ENCODE measurements at places on chromosomes 4 and X.
A peak's percentile ranks its signal among the peaks of the same experiment; 100 is the strongest.

DNA sequence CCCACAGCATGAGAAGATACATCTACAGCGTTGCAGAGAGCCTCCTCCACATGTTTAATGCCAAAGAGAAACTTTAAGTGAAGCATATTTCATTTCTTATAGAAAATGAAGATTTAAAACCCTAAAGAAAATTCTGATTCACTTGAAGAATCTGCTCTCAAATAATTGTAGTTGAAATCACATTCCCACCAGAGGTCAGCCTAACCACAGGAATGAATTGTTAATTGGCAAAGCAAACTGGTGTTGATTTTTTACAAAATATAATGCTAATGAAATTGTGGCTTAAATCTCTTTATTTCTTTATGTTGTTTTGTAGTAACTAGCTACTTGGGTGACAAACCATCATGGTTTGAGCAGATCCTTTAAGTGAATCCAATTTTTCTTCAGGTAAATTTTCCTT lies 31.1 kb upstream of the WDR17 start:
- no peak for DNase-seq

DNA sequence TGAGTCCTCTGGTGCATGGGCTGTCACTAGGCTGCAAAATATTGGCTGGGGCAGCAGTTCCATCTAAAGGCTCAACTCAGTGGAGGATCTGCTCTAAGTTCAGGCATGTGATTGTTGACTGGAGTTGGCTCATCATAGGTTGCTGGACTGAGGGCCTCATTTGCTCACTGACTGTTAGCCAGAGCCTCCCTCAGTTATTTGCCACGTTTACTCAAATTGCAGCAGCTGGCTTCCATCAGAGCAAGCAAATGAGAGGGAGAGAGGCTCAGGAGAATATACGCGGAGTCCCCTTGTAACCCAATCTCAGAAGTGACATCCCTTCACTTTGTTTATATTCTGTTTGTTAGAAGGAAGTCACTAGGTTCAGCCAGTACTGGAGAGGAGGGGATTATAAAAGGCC lies 54.1 kb downstream of the BMP3 start:
- DNase-seq, result no peak

DNA sequence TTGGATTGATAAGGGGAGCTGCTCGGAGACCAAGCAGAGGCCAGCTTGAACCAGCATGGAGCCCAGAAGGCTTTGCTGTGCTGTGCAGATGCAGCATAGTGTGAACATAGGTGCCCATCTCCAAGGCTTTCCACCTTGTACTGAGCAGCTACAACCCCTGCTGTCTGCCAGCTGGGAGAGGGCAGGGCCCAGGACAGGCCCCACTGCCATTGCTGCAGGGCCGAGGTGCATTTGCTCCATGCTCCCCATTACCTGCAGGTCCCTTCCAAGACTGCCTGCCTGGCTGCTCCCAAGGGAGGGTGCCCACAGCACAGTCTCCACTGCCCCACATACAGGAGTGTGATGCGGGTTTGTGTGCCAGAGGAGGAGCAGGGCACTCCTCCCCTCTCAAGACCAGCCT lies 1016.0 kb upstream of the INTU start:
- no peak for DNase-seq

DNA sequence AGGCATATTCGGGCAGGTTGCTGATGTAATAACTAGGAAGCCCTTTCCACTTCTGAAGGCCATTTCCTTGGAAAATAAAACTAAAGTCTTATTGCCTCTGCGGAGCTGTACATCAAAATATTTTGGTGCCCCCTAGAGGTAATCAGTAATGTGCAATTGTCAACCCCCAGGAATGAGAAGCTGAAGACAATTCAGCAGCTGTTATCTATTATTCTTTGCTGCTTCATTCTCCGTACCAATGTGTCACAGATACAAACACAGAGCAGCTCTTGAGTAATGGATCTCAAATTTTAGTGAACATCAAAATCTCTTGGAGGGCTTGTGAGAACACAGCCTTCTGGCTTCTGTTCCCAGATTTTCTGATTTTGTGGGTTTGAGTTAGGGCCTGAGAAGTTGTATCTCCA lies 3.5 kb upstream of the SLIT2 start:
- DNase-seq, result no peak

- no peak for DNase-seq
Measured at GRCh38 chr4:52477191-52477780, 181.8 kb downstream of the USP46 start.

DNA sequence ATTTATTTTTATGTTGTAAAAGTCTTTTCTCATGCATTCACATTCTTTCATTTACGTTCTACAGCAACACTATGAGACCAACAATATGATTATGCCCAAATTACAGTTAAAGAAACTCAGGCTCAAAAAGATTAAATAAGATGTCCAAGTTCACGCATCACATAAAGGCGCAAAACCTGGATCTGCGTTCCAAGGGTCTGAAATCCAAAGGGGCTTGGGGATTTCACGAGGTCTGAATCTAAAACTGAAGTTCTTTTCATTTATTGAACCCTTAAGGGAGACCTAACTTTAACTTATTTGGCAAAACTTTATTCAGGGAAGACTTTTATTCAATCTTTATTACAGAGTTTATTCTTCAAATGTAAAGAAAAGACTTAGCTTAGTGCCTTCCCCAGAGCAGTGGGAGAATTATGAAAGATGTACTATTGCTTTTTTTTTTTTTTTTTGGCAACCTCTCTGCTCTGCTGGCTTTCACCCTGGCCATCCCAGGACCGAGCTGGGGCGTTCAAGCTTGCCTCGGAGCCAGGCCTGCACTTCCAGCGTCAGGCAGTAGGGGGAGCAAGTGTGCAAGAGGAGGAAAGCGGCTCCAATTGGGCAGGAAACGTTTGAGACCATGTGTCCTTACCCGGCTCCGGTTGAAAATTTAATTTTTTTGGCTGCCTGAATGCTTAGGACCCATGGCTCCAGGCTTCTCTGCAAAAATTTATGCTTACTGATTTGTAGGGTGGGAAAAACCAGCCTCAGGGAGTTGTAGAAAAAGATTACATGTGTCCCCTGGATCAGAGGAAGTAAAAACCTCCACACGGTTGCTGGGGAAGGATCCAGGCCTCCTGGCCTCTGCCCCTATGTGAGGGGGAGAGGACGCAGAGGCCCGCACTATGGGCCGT lies 344.3 kb upstream of the KLF3 start:
- peak; percentile 84 for DNase-seq

DNA sequence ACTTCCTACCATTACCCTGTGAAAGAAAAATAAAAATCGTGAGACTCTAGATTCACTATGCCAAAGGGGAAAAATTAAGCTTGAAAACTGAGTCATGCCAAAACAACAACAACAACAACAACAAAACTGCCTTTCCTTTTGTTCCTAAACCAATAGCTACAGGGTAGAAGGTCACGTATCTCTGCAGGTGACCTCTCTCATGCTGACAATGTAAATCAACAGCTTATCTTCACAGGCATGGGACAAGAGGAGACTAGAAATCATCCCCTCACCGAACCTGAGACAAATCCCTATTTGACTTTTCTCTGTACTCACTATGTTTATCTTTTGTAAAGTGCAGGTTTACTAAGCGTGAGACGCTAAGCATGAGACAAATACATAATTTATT lies 20.5 kb upstream of the AADAT start:
- DNase-seq, result no peak

GRCh38 chr4:155007660-155008176 lies 200.7 kb upstream of the NPY2R start:
- DNase-seq, result no peak

DNA sequence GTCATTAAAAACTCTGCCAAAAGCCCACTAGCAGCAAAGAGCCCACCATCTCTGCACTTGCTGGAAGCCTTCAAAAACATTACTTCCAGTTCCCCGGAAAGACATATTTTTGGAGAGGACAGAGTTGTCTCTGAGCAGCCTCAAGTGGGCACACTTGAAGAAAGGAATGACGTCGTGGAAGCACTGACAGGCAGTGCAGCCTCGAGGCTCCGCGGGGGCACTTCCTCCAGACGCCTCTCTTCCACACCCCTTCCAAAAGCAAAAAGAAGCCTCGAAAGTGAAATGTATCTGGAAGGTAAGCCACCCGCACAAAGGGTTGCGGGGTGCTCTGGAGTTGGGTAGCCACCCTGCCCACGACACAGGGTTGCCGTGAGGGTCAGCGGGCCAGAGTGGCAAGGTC lies 25.9 kb downstream of the OFD1 start:
- DNase-seq, result no peak

- DNase-seq, result no peak
Measured at GRCh38 chr4:142379277-142380051, 466.6 kb downstream of the INPP4B start.

DNA sequence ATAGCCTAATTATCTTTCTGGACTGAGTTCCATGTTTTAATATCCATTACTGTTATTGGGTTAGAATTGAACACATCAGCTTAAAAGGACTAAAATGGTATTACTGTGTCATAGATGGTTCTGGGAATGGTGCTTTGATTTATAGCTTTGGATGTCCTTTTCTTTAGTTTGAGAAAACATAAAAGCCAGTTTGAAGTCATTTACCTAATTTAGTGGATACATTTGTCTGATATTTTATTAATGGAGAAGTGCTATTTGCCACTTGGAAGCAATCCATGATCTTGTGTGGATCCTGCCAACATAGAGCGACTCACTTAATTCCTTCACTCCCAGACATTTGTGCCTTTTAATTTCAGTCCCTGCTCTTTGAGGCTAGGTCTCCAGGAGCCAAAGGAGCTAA lies 212.4 kb upstream of the PACRGL start:
- no peak for DNase-seq

DNA sequence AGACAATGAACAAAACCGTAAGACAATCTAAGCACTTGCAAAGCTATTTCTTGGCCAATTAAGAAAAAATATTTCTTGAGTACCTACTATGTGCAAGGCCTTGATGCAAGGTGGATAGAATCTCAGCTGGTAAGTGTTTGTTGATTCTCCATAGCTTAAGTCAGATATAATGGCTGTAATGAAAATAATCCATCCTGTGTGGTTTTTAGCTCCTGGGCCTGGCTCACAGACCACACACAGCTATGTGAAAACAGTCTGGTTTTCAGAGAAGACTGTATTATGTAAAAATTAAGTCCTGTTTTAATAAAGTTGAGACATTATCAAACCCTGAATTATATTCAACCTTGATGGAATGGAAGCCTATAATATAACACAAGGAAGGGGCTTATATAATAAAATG lies 7.8 kb upstream of the DDIT4L start:
- no peak for DNase-seq

DNA sequence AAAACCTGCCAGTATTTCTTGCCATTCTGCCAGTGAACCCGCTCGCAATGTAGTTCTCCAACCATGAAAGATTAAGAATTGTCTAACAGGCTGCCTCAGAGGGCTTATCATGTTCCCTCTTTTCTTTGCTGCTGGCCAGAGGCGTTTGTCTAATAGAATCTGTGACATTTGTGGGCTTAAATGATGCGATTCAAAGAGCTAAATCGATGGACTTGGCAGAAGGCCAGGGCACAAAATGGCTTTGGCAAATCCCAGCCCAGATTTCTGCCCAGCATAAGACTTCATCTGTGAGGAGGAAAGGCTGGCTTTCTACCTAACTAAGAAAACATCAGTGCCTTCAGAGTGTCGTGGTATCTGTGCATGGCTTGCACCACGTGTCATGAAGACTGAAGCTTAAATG lies 79.9 kb downstream of the TRPC5OS start:
- DNase-seq, result no peak

DNA sequence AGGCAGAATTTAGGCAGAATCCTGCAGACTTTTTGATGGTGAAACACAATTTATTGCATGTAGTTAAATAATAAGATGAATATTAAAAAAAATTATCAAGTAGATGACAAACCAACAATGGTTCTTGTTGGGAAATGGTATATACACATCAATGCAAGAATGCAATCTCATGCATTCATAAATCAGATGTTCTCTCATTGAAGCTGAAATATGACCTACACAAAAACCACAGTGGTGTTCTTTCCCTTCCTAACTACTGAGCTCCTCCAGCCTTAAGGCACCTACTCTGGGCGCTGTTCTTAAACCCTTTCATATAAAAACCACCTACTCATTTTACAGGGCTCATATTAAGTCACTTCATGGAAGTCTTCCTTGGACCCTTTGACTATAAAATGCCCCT lies 64.1 kb downstream of the ANTXR2 start:
- no peak for DNase-seq

- no peak for DNase-seq
Measured at GRCh38 chrX:140822184-140822583, 112.6 kb downstream of the LINC00632 start.

DNA sequence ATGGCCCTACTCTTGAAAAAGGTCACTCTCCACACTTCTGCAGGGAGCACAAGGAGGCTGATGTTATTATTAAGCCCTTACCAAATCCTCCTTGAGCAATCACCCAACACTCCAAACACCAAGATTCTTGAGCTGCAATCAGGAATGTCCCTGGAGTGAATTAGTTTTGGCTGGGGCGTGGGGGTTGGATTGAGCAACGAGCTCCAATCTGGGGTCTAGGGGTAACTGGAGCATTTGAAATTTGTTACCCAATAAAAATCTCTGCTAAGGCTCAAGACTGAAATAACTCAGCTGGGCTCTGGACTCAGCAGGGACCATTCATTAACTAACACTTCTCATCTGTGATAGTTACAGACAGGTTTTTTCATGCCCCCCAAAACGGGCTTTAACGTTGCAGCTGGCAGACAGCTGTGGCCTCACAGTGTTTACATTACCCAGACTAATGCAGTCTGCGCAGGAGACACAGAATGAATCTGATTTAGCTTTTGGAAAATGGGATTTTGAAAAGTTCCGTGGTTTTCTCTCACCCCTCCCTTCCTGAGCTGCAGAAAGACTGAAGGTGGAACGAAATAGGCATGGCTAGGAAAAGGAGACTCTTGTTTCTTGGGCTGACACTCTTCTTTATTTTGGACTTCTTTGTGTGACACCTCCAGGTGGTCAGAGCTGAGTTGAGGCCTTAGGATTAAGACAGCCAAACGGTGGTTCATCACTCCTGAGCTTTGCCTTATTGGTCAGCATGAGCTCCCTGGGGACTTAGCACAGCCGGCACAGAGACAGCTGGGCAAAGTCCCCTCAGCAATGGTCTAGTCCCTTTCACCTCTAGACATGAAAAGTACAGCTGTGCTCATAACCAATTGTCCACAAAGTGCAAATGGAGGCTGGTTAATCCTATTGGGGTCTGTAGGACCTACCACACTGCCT lies 26.6 kb downstream of the PLAC1 start:
- DNase-seq, result no peak

DNA sequence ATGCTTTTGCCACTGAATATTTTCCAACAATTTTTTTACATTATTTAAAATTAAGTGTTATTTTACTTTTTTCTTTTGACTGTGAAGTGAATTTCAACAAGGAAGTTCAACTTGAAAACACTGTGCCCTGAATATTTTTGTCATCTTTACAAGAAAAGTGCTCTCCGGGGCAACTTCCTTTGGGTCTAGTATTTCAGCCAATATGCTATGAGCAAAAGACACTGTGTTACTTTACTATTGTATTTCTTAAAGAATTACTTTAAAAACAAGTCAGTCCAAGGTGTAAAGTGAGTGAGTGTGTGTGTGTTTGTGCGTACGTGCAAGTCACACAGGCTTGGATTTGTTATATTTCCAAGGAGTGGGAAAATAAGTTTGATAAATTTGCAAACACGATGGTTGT lies 7.6 kb upstream of the USP53 start:
- DNase-seq, result no peak

Data from stimulated activated CD4-positive, alpha-beta T cell treated with anti-CD3 and anti-CD28 coated beads, Interleukin-15, amount 100 ng/mL, for 48 hours (primary cell).